Hematopoietic multipotent progenitor cell treated with erythropoietin and hydrocortisone succinate and interleukin-3 and kit ligand, for 15 days (in vitro differentiated cells): ENCODE measurements at places on chromosomes 11 and 22.
A peak's percentile ranks its signal among the peaks of the same experiment; 100 is the strongest.

- DNase-seq, result no peak
Measured at GRCh38 chr11:79122759-79123158, 318.1 kb downstream of the TENM4 start.

DNA sequence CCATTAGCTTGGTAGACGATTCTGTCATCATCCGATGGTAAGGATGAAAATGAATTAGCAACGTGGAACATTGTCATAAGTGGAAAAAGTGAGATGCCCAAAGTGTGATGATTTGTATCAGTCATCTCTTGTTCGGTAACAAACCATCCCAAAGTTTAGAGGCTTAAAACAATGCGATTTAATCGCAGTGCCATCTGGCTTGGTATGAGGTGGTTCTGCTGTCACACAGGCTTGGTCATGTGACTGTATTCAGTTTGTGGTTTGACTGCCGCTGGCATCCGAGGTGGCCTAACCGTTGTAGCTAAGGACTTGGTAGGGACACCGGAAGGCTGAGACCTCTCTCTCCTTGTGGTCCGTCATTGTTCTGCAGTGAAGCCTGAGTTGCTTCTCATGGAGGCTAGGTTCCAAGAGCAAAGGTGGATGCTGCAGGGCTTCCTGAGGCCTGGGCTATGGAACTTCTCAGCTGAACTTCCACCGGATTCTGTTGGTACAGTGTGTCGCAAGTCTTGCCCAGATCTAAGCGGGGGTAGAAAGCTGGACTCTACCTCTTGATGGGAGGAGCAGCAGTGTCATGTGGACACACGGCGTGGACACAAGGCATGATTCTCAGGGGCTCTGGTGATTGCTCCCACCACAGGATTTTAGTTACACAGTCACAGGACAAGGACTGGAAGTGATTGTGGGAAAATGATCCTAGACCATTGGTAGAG lies 36.3 kb downstream of the BCR start:
- no peak for DNase-seq

DNA sequence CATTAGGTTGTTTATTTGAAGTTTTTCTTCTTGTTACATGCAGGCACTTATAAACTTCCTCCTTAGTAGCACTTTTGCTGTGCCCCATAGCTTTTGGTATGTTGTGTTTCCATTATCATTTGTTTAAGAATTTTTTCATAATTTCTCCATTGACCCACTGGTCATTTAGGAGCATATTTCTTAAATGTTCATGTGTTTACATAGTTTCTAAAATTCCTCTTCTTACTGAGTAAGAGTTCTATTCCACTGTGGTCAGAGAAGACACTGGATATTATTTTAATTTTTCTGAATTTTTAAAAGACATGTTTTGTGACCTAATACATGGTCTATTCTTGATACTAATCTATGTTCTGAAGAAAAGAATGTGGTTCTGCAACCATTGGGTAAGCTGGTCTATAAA lies 333.0 kb downstream of the DDX10 start:
- no peak for DNase-seq

DNA sequence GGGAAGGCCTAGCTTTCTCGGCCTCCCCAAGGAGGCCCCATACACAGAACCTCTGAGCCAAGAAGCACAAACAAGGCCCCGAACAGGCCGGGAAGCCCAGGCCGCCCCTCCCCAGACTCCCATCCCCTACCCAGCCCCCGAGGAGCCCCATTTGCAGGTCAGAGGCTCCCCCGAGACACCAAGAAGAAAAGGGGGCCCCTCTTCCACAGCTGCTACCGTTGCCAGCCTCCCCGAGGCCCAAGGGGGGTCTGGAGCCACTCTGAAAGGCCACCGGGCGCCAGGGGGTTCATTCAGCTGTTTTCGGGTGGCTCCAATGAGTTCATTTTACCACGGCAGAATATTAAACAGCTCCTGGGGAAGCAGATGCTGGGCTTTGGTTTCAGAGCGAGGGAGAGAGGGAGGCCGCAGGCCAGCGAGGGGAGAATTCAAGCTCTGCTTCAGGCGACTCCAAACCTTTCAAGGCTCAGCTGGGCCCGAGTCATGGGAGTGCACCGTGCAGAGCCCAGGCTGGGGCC lies 28.5 kb downstream of the MN1 start:
- no peak for DNase-seq

DNA sequence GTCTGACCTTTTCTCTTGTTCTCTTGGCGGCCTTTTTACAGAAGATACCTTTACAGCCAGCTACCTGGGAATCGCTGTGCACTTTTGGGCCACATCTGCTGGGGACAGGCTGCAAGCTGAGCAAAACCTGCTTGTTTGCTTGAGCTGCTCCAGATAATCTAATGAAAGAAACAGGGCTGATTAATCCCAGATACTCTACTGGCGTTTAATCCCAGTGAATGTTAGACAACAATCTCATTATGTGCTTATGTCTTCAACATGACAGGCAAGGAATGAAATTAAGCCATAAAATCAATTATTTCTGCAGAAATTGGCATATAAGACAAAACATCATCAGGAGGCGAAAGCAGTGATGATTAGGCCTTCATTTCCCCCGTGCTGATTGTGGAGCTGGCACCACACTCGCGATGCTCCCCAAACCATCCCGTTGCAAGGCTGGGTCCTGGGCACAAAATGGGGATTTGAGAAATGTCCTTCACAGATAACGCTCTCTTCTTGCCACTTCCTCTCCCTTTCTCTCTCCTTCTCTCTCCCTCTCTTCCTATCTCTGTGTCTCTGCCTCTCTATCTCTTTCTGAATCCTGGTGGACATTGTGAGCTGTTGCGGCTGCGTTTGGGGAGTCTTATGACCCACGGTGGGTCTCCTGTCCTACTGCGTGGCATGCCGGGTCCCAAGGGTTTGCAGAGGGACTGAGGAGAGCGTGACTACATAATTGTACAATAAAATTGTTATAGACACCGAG lies 1053.8 kb downstream of the TBC1D22A start:
- no peak for DNase-seq

- no peak for DNase-seq
Measured at GRCh38 chr11:70496591-70497535, 98.5 kb downstream of the CTTN start.

GRCh38 chr11:5631417-5631816 lies 6.6 kb downstream of the TRIM34 start:
- DNase-seq, result no peak

GRCh38 chr11:121794671-121795141 lies 321.3 kb downstream of the BLID start:
- DNase-seq, result no peak

DNA sequence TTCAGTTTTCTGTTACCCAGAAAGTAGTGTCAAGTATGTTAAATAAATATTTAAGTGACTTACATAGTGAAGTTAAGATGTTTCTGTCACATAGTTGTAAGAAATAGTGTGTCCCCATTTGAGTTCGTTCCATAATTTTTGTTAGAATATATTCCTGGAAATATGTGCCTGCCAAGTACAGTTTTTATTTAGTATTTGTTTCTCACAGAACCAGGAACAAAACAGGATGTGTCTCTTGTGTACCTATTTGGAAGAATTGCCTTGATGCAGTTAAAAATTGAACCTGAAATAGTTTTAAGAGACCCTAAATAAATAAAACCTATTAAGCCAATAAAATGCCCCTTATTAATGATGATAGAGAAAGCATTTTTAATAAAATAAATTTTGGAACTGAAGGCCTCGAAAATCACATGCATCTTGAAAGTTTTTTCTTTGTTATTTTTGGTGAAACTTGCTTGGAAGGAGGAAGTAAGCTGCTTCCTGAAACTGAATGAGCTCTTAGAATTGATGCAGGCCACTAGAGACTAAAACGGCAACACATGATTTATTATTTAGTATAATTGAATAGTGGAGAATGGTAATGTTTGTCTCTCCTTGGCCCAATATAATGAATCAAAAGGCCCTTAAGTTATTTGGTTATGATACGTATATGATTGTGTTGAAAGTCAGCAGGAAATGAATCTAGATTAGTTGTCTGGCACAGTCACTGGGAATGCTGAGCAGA lies 55.9 kb downstream of the SWAP70 start:
- DNase-seq, result no peak

DNA sequence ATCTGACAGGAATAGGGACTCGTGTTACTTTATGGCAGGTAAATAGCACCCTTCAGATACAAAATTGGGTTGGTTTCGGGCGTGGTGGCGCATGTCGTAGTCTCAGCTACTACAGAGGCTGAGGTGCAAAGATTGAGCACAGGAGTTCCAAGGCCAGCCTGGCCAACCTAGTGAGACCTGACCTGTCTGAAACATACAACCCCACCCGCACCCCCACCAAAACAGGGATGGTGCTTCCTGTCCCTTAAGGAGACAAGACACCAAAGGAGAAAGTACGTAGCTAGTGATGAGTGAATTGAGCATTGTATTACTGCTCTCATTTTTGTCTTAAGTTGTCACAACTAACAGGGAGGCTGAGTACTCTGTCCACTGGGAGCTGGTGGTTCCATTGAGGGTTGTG lies 14.1 kb downstream of the RBM4 start:
- no peak for DNase-seq

GRCh38 chr11:69094915-69095290 lies 46.2 kb downstream of the TPCN2 start:
- DNase-seq, result no peak

- DNase-seq, result no peak
Measured at GRCh38 chr22:29130476-29130875, 57.6 kb downstream of the KREMEN1 start.

GRCh38 chr11:33835143-33835878 lies 56.6 kb downstream of the LMO2 start:
- peak; percentile 46 for DNase-seq

GRCh38 chr11:102833731-102834130 lies 9.7 kb downstream of the MMP3 start:
- no peak for DNase-seq

GRCh38 chr22:38214302-38215056 lies 12.7 kb downstream of the MAFF start:
- DNase-seq, result peak; percentile 64

GRCh38 chr11:66956689-66957290 lies 1.4 kb downstream of the PC start:
- no peak for DNase-seq

GRCh38 chr11:3359092-3359824 lies 19.7 kb downstream of the ZNF195 start:
- DNase-seq, result no peak

DNA sequence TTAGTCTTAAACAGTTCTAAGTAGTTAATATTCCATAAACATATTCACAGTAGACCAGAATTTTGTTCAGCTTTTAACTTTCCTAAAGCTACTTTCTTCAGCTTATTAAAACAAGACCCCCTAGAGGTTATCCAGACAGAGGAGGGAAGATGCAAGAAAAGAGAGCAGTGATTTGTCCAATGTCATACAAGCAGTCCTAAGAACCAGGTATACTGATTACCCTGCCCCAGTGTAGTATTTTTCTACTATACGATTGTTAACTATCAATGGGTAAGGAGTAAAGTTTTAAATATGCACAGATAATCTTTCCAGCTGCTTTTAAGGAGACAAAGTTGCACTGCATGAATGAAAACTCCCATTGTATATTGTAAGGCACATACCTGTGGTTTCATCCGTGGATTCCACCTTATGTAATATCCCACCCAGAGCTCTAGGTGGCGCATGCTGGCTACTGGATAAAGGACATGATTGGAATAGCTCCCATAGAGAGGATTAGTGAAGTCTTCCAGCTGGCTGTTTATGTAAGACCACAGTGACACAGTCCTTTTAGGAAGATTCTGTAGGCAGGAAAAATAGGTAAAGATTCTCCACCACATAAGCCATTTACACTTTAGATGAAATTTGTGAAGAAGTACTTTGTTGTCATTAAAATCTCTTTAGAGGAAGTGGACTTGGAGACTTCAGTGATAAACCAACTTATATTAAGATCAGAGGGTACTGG lies 45.6 kb downstream of the CEP57 start:
- DNase-seq, result peak; percentile 67

DNA sequence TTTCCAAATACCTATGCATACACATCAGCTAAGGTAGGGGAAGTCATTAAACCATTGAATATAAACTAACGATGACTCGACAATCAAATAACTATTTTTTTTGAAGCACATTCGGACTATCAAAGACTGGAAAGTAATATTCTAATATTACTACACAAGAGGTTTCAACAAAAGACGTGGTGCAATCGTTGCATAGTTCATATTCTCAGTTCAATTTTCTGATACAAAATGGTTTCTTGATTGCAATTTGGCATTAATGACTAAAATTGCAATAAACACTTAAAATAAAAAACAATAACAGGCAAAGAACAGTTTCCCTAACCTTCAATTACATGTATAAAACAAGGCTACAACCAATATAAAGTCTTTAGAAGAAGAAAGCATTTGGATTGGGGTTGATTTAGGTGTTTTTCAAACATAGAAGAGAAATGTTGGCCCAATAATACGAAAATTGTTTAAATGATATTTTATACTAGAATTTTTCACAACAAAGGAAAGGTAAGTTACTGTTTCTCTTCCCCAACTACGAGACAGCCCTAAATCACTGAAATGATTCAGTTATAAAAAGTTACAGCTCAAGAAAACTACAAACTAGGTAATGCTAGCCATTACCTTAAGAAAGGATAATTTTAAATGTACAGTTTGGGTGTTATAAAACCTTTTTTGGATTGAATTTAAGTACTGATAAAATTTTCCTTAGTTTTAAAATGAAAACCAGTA lies 17.6 kb downstream of the BLID start:
- DNase-seq, result no peak

DNA sequence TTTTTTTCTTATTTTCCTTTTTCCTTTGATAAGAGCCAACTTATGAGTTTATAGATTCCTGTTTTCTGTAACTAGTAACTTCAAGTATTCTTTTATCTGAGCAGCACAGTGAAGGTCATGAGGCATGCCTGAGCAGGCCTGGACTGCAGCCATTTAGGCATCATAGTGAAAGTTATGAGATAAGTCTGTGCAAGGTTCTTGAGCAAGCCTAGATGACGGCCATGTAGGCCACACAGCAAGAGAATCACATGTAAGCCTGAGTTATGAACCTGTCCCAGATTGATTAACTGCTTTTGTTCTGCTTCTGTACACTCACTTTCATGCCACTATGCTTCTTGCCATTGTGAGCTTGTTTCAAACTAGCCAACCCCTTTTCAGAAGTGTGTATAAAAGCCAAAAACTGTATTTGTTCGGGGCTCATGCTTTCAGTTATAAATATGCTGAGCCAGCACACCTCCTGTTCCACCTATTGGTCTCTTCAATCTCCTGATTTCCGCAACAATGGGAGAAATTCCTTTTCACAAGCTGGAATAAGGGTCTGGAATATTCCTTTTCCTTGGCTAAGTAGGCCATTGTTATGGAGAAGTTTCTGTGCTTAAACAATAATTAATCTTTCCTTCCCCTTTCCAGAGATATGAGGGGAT lies 745.7 kb downstream of the FAM181B start:
- DNase-seq, result no peak

DNA sequence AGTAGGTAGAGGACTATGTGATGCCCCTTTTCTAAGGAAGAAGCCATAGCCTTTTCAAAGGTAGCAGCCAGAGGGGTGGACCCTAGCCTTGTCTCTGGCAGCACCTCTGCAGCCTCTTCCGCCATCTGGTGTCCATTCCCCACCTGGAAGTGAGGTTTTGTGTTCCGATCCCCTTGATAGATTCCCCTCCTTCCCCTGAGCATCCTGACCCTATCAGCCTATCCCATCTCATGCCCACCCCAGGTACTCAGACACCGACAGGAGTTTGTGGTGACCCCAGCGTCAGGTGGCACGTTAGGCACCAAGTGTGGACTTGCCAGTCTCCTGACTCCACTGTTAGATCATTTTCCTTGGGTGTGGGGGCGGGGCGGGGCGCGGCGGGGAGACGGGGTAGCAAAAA lies 398 bp upstream of the FAM89B start:
- peak; percentile 58 for DNase-seq
